ENCODE measurements at places on chromosomes 7 and 10.

DNA sequence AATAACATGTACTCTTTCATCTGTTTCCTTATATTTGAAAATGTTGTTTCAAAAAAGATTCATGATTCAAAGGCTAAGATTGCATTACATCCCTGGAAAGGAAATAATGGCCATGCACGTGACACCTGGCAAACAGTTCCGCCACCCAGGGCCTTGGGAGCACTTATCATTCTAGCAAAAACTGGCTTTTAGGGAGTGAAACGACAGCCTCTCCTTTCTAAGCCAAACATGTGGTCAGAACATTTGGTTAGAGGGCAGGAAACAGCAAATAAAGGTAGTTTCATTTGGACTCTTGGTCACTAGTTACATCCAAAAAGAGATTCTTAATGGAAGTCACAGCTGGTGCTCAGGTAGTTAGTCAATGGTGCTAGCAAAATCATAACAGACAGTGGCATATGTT lies 83.5 kb downstream of the FAS start:
- peak; percentile 70 for DNase-seq

GRCh38 chr10:69413221-69413865 lies 3.4 kb downstream of the TACR2 start:
- peak; percentile 86 for DNase-seq

DNA sequence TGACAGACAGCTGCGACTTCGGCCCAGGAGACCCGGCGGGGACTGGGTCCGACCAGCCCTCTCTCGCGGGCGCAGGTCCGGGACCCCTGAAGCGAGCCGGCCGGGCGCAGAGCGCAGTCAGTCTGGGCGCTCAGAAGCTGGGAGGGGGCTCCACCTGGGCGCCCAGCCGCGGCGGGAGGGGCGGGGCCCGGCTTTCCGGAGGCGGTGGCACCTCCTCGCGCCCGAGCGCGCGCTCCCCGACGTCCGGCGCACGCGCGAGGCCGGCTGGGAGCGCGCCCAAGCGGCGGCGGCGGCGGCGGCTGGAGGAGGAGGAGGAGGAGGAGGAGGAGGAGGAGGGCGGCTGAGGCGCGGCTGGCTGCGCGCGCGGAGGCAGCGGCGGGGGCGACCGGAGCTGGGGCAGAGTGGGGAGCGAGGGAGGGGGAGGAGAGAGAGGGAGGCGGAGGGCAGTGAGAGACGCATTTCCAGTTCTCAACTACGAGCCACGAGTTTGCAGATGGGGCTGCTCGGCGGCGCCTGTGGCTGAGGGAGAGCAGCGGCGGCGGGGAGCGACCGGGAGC lies at the start of gene PALS2:
Gene PALS2, plus strand, starts transcription at position 456 of the 557 bp plus-strand sequence. CDS start 50,216 bp downstream, outside the sequence.
- peak; percentile 95 for DNase-seq

DNA sequence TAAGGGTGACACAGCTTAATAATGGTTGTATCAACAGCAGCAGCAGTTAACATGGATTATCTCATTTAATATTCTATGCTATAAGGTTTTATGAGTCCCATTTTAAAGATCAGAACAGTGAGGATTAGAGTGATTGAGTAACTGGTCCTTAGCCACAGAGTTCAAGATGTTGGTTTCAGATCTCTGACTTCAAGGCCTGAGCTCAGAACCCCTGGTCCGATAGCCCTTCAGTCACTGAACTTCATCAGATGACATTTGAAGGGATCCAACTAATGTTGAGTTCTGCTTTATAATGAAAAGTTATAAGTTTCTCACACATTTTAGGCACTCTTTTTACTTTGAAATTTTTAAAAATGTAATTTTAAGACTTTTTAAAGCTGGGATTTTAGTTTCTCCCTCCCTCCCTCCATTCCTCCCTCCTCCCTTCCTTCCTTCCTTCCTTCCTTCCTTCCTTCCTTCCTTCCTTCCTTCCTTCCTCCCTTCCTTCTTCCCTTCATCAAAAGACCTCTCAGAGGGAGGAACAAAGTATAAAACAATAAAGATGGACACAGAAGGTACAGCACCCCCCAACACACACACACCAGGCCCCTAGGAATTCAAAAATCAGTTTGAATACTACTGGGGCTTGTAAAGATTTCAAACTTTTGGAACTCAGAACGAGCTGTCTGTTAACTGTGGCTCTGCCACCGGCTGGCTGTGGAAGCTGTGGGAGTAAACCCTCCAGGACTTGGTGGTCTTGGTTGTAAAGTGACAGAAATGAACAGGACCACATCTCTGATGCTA lies 206.9 kb upstream of the AGK start:
- DNase-seq, result no peak

DNA sequence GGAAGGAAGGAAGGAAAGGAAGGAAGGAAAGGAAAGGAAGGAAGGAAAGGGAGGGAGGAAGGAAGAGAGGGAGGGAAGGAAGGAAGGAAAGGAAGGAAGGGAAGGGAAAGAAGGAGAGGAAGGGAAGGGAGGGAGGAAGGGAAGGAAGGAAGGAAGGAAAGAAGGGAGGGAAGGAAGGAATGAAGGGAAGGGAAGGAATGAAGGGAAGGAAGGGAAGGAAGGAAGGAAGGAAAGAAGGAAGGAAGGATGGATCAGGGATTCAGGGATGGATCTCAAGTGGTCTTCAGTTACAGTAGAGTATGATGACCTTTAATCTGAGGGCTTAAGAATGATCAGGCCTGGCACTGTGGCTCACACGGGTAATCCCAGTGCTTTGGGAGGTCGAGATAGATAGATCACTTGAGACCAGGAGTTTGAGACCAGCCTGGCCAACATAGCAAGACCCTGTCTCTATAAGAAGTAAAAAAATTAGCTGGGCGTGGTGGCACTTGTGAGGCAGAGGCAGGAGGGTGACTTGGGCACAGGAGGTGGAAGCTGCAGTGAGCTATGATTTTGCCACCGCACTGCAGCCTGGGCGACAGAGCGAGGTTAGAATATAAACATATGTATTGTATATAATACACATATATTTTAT lies 760 bp upstream of the FOXK1 start:
- DNase-seq, result no peak

DNA sequence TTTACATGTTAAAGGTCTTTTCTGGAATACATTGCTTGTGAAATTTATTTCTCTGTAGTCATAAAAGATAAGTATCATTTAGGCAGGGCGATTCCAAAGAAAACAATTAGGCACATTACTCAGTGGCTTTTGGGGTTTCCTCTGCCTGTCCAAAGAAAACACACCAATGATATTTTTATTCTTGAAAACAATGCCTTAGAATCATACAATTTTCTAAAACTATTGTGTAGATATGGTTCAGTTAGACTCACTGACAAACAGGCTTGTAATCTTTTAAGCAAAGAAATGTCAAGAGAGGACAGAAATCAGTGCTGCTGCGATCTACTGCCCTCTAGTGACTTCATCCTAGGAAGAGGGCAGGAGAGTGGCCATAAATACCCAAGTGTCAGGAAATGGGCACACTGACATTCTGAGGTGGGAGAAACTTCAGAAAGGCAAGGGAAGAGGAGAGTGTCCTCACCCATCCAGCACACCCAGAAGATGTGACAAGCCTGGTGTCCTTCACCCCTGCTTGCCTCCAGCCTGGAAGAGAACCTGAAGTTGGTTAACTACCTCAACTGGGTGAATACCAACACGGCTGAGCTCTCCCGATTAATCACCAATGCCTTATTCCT lies 120.5 kb downstream of the GALNT11 start:
- peak; percentile 76 for DNase-seq

GRCh38 chr10:69486922-69487730 lies 35.9 kb downstream of the TSPAN15 start:
- DNase-seq, result peak; percentile 29

GRCh38 chr10:124279298-124279697 lies 139.4 kb downstream of the OAT start:
- DNase-seq, result no peak

Data from astrocyte of the hippocampus (primary cell).